Stimulated activated CD8-positive, alpha-beta memory T cell treated with anti-CD3 and anti-CD28 coated beads, Interleukin-4, amount 100 ng/mL, for 48 hours (primary cell): ENCODE measurements at places on chromosomes 2 and 18.

- no peak for DNase-seq
These were observed 3.7 kb downstream of the TSHZ1 start for GRCh38 chr18:75214332-75214690.

GRCh38 chr18:14964002-14964401, 216.0 kb downstream of the ANKRD30B start:
- DNase-seq = no peak

GRCh38 chr2:238974501-238975166, 126.7 kb downstream of the TWIST2 start:
- no peak for DNase-seq

DNA sequence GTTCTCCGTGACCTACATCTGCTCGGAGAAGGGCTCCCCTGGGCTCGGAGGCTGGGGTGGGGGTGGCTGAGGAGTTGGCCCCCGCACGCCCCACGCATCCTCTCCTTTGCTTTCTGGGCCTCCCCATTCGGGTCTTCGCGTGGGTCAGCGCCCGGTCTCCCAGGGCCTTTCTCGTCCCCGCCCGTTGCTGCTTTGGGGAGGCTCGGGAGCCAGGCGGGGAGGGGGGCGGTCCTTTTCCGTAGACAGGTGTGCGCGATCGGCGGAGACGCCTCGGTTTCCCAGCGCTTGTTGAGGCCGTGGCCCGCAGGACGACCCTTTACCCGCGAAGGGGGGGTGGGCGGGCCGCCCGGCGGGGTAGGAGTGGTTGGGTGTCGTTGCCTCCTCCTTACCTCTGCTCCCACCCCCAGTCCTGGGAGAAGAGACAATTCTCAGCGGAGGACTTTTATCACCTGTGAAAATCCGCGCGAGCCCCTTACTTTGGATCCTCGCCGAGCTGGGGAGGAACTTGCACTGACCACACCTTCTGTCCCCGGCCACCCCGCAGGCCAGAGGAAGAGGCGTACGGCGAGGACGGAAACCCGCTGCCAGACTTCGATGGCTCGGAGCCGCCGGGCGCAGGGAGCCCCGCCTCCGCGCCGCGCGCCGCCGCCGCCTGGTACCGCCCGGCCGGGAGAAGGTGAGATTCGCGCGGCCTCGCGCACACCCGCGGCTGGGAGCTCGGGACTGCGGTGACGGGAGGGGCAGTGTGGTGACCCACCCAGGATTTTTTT, 2.6 kb downstream of the ADCYAP1 start:
- DNase-seq = no peak

DNA sequence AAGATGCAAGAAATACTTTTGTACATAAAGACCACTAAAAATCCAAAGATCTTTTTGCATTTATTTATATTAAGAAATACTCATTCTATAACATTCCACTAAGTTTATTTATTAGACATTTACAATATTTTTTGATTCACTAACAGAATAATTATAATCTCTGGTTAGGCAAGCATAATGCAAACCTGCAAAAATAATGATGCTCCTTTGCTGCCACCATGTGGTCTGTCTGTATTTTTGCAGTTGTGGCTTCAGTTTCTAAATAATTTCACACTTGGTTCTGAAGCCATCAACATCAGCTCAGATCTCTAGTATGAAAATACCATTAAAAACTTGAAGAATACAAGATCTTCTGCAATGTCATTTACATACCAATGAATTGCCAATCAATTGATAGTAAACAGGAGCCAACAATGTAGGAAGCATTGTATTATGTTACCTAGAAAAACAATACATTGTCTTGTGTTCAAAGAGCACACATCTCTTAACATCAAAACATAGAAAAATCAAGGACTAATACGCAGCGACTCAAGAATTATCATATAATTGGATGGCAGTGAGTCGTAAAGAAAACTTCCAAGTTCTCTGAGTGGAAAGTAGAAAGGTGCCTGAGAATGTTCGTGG, 28.8 kb upstream of the WDR75 start:
- peak; percentile 57 for DNase-seq

DNA sequence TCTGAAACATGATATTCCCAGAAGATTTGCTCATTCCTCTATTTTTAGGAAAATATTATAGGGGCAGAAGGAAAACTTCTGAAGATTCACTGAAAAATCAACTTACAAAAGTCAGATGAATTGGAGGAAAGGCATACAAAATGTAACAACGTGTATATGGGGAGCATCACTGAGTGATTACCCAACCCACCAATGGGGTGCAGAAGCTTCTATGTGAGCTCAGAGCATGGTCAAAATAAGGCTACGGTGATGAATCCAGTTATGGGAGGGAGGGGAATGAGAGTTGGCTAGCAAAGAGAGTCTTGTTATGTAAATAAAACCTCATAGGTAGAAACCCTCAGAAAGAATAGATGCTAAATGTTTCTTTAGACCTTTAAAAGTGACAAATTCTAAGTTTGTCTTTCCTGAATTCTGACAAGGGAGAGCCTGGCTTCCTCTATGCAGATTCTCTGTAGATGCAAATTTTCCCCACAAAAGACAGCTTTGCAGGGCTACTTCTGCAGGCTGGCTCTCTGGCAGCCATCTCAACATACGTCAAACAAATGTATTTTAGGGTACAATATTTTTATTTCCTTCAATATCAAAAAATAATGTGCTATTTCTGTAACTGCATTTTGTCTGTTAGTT, 171.4 kb upstream of the NDUFV2 start:
- DNase-seq = no peak
